ENCODE measurements at places on chromosomes 12 and 14.

GRCh38 chr12:57451233-57451778 lies 3.8 kb upstream of the INHBE start:
- DNase-seq = no peak

DNA sequence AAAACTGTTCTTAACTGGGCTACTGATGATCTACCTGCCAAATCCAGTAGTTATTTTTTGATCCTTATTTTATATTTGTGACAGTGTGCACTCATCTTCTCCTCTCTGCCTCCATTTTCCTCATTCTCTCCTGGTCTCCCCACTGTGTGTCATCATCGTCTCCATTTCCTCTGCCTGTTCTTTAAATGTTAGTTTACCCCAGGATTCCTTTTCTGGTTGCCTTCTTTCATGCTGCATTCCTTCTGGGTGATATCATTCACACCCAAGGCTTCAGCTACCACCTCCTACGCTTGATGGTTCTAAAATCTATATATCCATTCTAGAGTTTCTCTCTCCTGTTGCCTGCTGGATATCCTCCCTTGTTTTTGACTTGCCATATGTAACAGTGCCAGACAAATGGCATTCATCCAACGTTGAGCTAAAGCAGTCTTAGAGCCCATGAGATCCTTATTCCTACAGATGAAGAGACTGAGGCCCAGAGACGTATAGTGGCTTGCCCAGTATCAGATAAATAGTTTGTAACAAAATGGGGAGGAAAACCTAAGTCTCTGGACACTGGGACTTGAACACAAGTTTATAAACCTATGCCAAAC lies 109.5 kb downstream of the DIP2B start:
- DNase-seq = peak; percentile 62

- DNase-seq = no peak
Observed at GRCh38 chr12:9052610-9053009, 63.1 kb downstream of the A2M start.

DNA sequence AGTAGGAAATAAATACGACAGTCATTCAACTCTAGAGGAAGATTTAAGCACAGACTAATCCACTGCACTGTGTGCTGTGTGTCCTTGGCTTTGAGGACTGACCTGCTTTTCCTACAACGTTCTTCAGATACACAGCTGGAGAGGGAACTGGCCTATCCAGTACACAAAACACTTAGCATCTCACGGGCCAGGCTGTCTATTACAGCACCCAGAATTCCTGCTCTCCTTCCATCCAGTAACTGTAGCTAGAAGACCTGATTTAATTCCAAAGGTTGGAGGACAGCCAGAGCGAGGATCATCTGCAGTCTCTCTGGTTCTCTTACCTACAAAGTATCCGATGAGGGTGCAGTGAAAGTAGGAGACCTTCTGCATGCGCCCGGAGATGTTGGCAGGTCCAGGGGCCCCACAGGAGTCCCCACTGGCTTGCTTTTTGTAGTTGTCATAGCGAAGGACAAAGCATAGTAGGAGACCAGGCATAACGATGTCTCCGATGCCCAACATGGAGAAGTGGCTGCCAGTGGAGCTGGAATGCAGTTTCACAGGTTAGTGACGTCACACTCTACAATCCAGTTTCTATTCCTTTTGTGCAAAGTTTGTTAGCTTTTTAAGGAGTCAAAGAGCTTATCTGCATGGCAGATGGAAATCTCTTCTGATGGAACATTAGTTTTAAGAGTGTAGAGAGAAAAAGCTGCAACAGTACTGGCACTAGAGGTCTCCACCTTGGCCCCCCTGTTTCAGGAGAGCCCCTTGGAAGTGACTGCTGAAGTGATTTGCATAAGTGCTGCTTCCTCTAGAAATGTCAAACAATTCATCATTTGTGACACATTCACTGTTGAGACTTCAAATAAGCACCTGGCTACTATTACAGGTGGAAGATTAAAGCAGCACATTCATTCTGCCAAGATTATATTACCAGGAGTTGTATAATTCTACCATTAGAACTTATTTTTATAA lies 41.7 kb downstream of the ACADS start:
- DNase-seq = no peak

DNA sequence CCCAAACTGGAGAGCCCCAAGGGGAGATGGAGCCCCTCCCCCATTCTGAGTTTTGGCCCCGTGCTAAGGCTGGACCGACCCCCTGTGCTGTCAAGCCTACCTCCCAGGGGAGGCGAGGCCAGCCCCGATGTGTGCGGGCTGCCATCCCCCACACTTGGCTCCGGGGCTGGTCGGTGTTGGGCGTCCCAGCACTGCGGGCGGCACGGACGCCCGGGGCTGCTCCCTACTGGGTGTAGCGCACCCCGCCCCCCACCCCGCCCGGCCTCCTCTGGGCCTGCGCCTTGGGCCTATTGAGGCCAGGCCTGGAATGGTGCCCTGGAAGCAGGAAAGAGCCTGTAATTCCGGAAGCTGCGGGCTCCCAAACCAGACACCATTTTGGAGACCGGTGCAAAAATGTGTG lies 2.6 kb downstream of the DCAF4 start:
- no peak for DNase-seq

GRCh38 chr14:68987653-68988036 lies 8.5 kb upstream of the ACTN1 start:
- no peak for DNase-seq

- DNase-seq = no peak
Observed at GRCh38 chr14:105187935-105188524, 6.9 kb upstream of the NUDT14 start.

GRCh38 chr14:99509871-99510555 lies 28.8 kb downstream of the CCNK start:
- DNase-seq = no peak

- DNase-seq = peak; percentile 95
Observed at GRCh38 chr14:24232645-24233537, at the start of gene GMPR2. Gene GMPR2 (plus strand): TSS chr14:24232929. CDS start chr14:24233254, 325 bp downstream.

- DNase-seq = no peak
Observed at GRCh38 chr12:8697120-8697475, 693 bp upstream of the RIMKLB start.

- DNase-seq = no peak
Observed at GRCh38 chr14:54549862-54550261, 17.1 kb upstream of the SAMD4A start.

GRCh38 chr12:110960795-110961194 lies 40.4 kb upstream of the MYL2 start:
- DNase-seq = no peak

DNA sequence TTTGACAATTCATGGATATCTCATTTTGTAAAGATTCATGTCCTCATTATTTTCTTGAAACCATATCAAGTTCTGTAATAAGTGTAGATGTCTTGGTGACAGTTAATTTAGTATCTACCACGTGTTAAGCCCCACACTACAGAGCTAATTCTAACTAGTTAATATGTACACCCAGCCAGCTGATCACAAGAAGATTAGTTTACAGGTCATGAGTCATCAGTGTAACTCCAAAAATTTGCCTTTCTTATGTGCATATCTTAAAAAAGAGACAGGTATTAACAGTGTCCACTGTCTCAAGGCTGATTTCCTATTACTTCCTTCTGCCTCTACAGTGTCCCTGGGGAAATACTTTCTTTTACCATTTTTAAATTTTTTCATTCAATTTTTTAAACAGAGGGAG lies 13.3 kb upstream of the YBX3 start:
- DNase-seq = no peak

- DNase-seq = peak; percentile 60
Observed at GRCh38 chr12:10214136-10214894, 1.6 kb downstream of the GABARAPL1 start.

GRCh38 chr12:32125455-32126084 lies 18.9 kb downstream of the BICD1 start:
- DNase-seq = peak; percentile 16

DNA sequence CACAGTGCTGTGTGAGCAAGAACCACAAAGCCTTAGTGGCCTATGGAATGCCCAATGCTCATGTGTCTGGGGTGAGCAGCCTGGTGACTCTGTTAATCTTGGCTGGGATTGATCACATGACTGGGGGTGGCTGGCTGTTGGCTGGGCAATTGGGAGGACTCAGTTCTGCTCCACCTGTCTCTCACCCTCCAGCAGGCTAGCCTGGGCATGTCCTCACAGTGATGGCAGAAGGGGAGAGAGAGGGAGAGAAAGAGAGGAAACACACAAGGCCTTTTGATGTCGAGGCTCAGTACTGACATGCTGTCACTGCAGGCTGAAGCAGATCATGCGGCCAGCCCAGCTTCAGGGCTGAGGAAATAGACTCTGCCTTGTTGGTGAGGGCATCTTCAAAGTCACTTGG lies 136.8 kb downstream of the TBX5 start:
- no peak for DNase-seq

- DNase-seq = no peak
Observed at GRCh38 chr14:26204366-26204727, 393.5 kb downstream of the NOVA1 start.

GRCh38 chr12:122195405-122195804 lies 8.1 kb upstream of the B3GNT4 start:
- DNase-seq = no peak

- no peak for DNase-seq
Observed at GRCh38 chr12:54135621-54136350, 53.0 kb downstream of the SMUG1 start.

GRCh38 chr14:101992708-101993107 lies 28.3 kb downstream of the DYNC1H1 start:
- DNase-seq = no peak

- DNase-seq = peak; percentile 7
Observed at GRCh38 chr12:56461235-56462159, 6.9 kb upstream of the SPRYD4 start.

GRCh38 chr12:3042394-3042793 lies 34.8 kb upstream of the TSPAN9 start:
- DNase-seq = no peak

GRCh38 chr14:104827177-104828055 lies 26.5 kb downstream of the ZBTB42 start:
- no peak for DNase-seq

DNA sequence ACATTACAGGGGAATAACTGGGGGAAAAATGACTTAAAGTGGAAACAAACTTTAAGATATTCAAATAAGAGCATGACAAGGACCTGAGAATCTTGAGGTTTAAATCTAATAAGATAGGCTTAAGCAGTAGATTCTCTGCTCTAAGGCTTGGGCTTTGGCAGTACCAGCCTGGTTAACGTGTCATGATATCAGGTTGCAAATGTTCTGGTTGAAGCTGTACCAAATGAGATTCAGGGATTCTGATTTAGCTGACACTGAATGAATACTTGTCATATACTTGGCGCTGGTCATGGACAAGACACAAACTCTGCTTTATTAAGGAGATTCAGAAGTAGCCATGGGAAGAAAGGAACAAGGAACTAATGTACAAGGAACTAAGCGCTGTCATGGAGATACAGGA lies 6.1 kb downstream of the TCP11L2 start:
- no peak for DNase-seq

DNA sequence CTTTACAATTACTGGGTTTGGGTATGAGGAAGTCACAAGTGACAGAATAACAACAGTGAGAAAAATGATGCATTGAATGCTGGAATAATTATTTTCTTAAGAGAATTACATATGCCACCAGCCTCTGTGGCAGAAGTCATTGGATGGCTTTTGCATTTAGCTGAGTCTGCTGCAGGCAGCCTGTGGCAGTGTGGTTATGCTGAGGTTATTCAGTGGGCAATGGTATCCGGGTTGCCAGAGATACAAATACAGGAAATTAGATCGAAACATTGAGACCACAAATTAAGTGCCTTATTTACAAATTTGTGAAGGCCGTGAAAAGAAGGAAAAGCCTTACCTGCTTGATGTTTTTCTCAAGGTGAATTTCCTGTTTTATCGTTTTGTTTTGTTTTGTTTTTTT lies 1050.0 kb downstream of the GALC start:
- no peak for DNase-seq
